ENCODE measurements at places on chromosomes 11 and 22. TPM values are rescaled to one million over a fixed set of nuclear protein-coding genes. Genes with fewer than 3 reads are reported as not detected.
A peak's percentile ranks its signal among the peaks of the same experiment; 100 is the strongest.

DNA sequence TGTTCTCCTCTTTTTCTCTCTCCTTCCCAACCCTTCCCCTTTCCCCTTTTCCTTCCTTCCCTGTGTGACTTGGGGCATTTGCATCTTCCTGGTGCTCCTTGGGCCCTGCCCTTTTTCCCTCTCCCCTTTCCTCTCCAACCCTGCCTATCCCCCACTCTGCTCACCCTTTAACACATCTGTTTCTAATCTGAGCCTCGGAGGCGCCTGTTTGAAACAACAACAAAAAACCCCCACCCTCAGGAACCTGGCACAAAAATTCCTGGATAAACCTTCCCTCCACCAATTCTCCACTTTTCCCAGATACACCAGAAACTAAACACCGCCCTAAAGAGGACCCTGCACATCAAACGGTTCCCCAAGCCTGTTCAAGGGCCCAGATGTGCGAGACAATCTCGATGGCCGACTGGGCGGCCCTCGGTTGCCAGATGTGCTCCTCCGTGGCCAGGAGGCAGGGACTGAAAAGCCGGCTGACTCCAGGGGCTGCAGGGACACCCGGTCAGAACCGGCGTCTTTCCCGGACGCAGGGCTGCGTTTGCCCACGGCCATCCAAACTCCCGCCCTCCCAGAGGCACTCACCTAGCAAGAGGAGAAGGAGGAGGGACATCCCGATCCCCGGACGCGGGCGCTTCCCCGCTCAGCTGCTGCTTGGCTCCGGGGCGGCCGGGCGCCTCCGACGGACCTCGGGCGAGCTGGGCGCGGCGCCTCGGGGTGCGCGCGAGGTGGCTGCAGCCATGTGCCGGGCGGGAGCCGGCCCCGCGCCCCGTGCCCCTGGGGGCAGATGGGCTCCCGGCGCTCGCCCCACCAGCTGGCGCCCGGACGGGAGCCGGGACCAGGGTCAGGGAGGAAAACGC is 486 bp downstream of the CLMP start:
- DNase-seq, result peak; percentile 73

- DNase-seq, result no peak
Measured at GRCh38 chr11:34682825-34683224, 61.9 kb downstream of the EHF start.

GRCh38 chr11:112526699-112527416 is 266.2 kb upstream of the PLET1 start:
- DNase-seq, result no peak

GRCh38 chr11:34345991-34346480 is 11.8 kb downstream of the ABTB2 start:
- no peak for DNase-seq

GRCh38 chr22:40463017-40463631 is 92.7 kb downstream of the SGSM3 start:
- DNase-seq, result no peak

OR51I1 gene
- not detected for total RNA-seq

All from WTC11 (cell line).